ENCODE measurements at places on chromosomes 3 and 15.
A peak's percentile ranks its signal among the peaks of the same experiment; 100 is the strongest.

DNA sequence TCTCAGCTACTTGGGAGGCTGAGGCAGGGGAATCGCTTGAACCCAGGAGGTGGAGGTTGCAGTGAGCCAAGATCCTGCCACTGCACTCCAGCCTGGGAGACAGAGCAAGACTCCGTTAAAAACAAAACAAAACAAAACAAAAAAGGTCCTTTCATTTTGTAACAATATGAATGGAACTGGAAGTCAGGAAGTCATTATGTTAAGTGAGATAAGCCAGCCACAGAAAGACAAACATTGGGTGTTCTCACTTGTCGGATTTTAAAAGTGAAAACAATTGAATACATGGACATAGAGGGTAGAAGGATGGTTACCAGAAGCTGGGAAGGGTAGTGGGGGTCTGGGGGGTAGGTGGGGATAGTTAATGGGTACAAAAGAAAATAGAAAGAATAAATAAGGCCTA lies 12.5 kb upstream of the B3GALNT1 start:
- DNase-seq = no peak

DNA sequence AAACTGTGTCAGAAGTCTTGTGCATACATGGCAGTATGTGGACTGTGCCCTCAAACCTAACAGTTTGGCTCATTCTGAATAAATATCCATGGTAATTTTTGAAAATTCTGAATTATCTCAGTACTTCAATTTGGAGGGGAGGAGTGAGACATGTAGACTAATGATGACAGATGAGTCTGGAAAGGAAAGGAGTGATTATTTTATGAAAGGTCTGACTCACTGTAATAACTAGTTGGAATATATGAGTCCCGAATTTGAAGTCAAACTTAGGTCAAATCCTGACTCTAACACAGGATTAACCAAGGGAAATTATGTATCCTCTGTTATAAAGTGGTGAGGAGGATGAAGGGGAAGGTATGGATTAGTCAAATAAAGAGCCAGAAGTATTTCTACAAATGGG lies 38.6 kb downstream of the SUCNR1 start:
- DNase-seq = no peak

- no peak for DNase-seq
These were observed 18.2 kb downstream of the PFKFB4 start for GRCh38 chr3:48538451-48538850.

DNA sequence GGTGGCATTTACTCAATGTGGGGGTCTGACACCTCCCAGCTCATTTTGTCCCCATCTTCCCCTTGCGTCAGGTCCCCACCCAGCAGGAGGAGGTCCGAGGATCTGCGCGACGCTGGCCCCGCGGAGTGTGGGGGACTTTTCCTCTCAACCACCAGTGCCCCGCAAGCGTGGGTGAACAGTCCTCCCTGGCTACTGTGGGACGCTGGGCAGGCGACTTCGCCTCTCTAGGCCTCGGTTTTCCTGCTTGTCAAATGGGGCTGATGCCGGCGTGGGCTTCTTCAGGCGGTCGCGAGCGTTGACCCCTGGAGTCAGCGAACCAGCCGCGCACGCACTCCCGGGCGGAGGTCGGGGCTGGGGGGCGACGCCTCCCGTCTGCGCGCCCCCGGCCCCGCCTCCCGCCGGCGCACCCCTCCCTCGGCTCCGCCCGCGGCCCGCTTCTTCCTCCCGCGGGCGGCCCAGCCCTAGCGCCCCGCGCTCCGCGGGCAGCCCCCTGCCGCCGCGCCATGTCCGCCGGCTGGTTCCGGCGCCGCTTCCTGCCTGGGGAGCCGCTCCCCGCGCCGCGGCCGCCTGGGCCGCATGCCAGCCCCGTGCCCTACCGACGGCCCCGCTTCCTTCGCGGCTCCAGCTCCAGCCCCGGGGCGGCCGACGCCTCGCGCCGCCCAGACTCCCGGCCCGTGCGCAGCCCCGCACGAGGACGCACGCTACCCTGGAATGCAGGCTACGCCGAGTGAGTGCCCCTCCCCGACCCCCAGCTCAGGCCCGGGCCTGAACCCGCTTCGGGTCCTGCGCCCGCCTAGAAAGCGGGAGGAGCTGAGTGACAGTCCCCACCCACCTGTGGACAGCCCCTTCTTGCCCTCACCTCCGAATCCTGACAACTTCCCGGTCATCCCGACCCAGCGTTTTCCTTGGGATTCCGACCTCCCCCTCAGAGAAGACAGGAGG lies at the start of gene PPM1M:
Gene PPM1M, plus strand, starts transcription at position 438 of the 942 bp plus-strand sequence. Its CDS starts 66 bp downstream, at position 504.
- no peak for DNase-seq

DNA sequence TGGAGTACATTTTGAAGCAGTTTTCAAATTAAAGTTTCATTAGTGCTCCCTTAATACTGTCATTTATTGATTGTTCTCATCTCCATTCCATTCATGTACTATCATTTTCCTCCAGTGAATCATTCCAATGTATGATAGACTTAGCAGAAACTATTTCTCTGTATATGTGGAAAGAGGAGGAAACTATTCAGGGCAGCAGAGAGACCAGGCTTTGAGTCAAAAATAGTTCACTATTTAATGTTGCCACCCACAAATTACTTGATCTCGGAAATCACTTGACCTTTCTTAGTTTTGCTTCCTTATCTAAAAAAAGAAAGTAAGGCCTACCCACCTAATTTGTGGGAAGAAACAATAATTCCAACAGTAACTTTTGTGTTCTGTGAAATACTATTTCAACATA lies 610.5 kb upstream of the ZNF385D start:
- no peak for DNase-seq

- no peak for DNase-seq
These were observed 87.2 kb downstream of the PRICKLE2 start for GRCh38 chr3:64138046-64138445.

DNA sequence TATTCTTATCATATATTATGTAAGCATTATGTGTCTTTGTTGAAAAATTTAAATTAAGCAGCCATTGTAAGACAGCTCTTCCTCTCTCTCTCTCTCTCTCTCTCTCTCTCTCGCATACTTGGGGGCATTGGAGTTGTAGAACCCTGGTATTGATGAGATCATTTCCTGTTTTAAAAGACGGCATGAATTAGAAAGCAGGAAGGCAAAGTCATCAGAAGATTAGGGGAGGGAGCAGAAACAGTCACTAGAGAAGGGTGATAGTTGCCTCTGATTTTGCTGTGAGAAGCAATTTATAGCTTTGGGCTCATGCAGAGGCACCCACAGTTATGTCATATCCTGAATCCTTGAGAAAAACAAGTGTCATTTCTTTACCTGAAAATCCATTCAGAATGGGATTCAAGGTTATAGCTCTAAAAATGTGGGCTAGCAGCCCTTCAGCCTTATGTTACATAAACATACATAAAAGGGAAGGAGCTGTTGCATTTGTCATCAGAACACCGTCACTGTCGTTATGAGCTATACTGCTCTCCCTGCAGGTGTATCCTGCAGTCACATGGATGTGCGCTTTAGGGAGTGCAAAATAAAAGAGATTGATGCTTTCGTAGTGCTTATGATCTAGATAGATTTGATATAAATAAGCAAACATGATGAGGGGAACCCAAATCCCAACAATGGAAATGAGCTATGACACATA lies 213.8 kb downstream of the NR1D2 start:
- DNase-seq = no peak

DNA sequence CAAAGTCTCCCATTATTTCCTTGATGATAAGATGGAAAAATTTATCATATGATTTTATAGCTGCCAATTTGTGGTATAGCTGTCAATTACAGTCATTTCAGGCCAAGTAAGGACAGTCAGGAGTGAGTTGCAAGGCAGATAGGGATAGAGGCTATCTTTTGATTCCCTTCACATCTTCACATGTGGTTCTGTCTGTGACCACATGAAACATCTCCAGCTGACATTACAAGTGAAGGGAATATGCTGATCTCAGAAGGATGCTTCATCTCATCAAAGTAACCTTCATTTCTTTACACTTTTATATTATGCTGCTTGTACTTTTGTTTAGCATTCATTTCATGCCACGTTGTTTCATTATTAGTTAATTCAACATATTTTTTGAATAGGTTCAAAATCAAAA lies 136.9 kb upstream of the CFAP20DC start:
- no peak for DNase-seq

- no peak for DNase-seq
These were observed 23.7 kb upstream of the SFMBT1 start for GRCh38 chr3:53069422-53070068.

- DNase-seq = no peak
These were observed 136.9 kb downstream of the FRMD5 start for GRCh38 chr15:44058126-44058525.

DNA sequence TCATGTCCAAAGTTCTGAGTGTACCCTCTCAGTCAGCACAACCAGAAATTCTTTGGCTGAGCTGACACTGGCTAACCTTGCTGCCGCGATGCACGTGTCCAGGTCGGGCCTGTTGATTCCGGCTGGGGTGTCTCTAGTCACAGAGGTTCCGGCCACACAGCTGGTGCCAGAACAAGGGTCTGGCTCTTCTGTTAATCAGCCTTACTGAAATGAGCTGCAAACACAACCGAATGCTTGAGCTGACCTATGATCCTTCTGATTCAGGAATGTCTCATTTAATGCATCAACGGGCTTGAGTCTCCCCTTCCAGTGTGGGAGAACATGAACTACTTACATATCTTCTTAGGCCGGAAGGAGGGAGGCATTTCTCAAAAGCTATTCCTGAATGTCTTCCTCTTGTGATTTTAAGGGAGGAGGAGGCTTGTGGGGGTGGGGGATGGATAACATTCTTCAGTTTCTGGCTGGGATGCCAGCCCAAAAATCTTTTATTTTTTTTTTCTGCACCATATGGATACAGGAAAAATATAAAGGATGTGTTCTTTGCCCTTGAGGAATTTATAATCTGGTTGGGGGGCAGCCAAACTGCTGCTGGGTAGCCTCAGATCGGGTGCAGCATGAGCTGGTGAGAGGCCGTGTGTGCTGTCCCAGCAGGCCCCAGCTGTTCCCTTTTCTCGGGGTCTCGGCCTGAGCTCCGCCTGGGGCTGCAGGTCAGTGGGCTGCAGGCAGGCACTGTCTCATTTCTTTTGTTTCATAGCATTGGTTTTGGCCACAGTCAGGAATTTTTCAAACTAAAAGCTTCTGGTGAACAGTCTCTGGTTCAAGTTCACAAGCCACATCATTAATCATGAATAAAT lies 319.1 kb upstream of the TBL1XR1 start:
- DNase-seq = no peak

DNA sequence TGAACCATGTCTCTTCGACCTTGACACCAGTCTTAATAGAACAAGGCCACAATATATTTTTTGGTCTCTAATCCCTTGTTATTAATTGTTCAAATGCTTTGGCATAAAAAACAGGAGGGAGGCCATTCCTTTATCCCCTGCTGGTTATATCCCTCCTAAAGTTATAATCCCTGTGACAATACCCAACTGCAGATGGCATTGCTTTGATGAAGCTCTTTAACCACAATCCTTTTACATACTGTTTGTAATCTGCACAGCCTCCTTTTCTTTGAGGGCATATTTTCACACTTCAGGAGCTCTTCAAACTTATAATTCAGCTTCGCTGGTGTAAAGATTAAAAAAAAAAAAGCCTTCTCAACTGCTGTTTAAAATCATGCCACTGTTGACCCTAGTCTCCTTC lies 919.0 kb downstream of the EPHA3 start:
- DNase-seq = no peak

GRCh38 chr3:189563853-189564563 lies 67.2 kb upstream of the TP63 start:
- no peak for DNase-seq

DNA sequence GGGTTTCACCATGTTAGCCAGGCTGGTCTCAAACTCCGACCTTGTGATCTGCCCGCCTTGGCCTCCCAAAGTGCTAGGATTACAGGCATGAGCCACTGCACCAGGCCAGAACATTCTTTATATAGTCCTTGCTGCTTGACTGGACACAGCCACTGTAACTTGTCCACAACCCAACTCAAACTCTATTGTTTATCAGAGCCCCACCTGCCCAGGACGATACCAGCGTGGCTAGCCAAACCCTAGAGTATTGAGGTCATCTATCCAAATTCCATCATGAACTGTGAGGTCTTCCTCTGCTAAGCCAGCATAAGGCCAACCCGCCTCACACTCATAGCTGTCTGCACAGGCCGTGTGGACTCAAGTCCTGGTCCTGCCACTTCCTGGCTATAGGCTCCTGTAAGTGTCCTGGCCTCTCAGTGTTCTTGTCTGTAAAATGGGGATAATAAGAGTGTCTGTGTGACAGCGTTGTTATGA lies 63.9 kb downstream of the DAPK2 start:
- no peak for DNase-seq

- peak; percentile 60 for DNase-seq
These were observed 392.4 kb upstream of the PROK2 start for GRCh38 chr3:72177075-72178050.

GRCh38 chr3:114351123-114351821 lies 57.4 kb downstream of the TIGIT start:
- DNase-seq = no peak

- no peak for DNase-seq
These were observed 2.3 kb downstream of the PLXND1 start for GRCh38 chr3:129603991-129604749.

- no peak for DNase-seq
These were observed 31.5 kb downstream of the LOXL1 start for GRCh38 chr15:73957785-73958184.

GRCh38 chr15:79965846-79966630 lies 5.0 kb downstream of the BCL2A1 start:
- DNase-seq = no peak

DNA sequence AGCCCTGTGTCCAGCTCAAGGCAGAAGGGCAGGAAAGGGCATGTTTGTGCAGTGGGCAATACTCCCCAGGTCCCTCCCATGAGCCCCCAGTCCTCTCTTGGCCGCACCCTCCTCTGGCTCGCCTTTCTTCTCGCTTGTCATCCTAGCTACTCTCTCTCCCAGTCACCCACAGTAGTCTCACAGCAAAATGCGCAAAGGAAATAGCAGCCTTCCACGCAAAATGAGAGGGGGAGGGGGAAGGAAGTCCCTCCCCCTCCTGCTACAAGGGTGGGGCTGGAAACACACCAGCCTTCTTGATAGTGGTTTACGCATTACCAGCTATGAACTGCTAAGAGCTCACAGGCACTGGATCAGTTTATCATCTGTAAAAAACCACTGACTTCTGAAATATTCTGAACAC lies 83.8 kb downstream of the GADL1 start:
- DNase-seq = no peak

DNA sequence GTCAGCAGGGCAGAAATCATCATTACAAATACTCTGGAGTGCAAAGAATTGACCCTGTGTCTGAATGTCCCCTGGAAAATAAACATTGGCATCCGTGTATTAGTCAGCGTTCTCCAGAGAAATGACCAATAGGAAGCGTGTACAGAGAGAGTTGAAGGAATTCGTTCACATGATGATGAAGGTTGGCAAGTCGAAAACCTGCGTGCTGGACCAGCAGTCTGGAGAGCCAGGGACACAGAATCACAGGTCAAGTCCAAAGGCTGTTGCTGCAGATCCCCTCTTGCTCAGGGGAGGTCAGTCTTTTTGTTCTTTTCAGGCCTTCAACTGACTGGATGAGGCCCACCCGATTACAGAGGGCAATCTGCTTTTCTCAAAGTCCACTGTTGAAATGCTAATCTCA lies 16.6 kb downstream of the GP9 start:
- DNase-seq = no peak

GRCh38 chr3:10368512-10368911 lies 47.6 kb upstream of the SEC13 start:
- no peak for DNase-seq

- DNase-seq = no peak
These were observed 9.0 kb upstream of the CHRNB4 start for GRCh38 chr15:78650022-78650421.

GRCh38 chr3:14301558-14301957 lies 100.8 kb upstream of the SLC6A6 start:
- no peak for DNase-seq
